NCI-H187 (cell line): ENCODE measurements at places on chromosomes 13 and 19.
A peak's percentile ranks its signal among the peaks of the same experiment; 100 is the strongest.

- DNase-seq, result no peak
These were observed 2.3 kb downstream of the DDX39A start for GRCh38 chr19:14416817-14417231.

DNA sequence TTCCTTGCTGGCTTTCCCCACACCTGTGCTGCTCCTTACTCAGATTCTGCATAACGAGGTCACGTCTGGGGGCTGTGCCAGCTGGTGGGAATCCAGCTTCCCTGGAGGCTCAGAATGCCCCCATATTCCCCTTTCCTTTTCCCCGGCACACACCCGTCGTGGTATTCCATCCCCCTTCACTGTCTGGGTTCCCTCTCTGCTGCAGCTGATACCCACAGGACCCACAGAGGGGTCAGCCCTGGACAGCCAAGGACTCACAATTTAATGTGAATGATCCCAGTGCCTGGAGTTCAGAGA, 4.2 kb upstream of the MYH14 start:
- DNase-seq, result no peak

GRCh38 chr13:97387890-97388289, 46.1 kb upstream of the RAP2A start:
- DNase-seq, result no peak

- peak; percentile 13 for DNase-seq
These were observed 32.8 kb downstream of the TMEM161A start for GRCh38 chr19:19105365-19106055.

DNA sequence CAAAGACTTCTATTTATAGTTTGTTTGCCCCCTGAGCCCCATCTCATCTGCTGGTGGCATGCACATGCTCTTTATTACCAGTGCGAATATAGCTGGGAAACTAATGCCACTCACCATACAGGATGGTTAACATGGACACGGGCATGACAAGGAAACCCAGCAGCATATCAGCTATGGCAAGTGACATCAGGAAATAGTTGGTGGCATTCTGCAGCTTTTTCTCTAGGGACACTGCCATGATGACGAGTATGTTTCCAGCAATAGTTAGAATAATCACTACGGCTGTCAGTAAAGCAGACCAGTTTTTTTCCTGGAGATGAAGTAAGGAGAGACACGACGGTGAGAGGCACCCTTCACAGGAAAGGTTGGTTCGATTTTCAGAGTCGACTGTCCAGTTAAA, 1.5 kb downstream of the HTR2A start:
- DNase-seq, result no peak

DNA sequence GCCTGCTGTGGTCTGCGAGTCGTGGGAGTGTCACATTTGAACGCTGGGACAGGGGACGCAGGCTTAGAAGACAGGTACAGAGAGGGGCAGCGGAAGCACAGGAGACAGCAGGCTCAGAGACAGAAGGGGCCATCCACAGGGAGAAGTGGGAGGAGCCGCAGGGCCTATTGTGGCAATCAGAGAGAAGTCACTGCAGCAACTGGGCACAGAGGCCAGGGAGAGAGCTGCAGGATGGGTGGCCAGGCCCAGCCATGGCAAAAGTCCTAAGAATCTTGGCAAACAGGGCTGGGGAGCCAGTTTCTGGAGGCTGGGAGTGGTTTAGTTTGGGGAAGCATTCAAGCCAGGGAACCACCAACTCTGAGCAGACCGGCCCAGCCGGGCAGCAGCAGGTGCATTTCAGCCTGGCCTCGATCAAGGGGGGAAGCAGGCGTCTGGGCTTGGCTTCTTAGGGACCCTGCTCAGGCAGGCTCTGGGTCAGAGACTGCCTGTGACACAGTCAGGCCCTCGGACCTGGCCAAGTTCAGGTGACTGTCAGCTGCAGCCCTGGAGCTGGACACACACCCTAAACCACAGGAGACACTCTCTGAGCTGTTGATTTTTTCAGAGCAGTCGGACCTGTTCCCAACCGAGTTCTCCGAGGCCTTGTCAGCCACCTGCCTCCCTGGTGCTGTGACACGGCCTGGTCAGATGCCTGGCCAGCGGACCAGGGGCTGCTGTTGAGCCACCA, 11.8 kb downstream of the SH3GL1 start:
- no peak for DNase-seq

GRCh38 chr13:79647533-79647932, 166.6 kb downstream of the NDFIP2 start:
- DNase-seq, result no peak

- DNase-seq, result no peak
These were observed 13.1 kb upstream of the NOTCH3 start for GRCh38 chr19:15213715-15214381.

DNA sequence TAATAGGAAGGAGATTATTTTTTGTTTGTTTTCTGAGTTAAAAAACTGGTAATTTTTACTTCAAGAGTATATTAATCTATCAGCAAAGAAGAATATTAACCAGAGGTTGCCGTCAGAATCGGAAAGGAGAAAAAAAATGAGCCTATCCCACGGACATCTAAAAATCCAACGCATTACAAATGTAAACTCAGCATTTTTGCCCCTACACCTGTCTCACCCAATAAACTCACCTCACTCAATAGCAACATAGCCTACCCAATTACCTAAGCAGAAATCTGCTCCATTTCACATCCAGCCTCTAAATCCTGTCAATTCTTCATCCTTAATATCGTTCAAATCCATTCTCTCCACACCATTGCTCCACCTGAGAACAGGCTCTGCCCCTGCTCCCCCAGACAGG, 10.4 kb upstream of the DIAPH3 start:
- no peak for DNase-seq

- no peak for DNase-seq
These were observed 13.4 kb downstream of the MEIS3 start for GRCh38 chr19:47405854-47406417.

- DNase-seq, result no peak
These were observed 417.8 kb upstream of the DACH1 start for GRCh38 chr13:72284791-72285190.

GRCh38 chr19:38130399-38130798, 93.6 kb downstream of the DPF1 start:
- DNase-seq, result no peak

DNA sequence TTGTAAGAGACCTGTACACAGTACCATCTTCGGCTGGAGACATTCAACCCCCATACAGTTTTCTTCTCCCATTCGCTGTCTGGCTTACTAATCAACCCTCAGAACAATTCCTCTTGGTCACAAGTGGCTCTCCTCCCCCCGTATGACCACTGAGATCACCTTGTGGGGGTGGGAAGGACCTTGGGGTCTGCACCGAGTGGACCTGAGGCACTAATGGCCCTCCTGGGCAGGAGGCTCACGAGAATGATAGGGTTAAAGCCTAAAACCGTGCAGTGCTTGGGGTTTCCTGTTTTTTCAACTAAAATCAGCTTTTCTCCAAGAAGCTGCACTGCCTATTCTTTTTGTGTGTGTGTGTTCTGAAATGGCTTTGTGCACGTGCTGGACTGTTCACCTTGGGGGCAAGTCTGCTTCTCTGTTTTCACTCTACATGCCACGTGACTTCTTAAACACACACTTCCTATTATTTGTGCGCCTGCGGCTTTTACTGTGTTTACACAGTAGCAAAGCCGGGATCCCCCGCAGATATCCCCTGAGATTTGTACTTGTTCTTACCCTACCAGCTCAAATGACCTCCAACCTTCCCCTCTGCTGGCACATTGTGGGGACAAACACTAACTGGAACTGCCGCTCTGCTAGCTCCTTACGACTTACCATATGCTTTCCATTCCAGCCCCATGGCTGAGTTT, 12.3 kb downstream of the RBM26 start:
- DNase-seq, result peak; percentile 93

- DNase-seq, result no peak
These were observed 9.4 kb downstream of the RFPL4AL1 start for GRCh38 chr19:55778331-55778730.

- DNase-seq, result no peak
These were observed 14.6 kb downstream of the VSIG10L start for GRCh38 chr19:51327066-51328001.

DNA sequence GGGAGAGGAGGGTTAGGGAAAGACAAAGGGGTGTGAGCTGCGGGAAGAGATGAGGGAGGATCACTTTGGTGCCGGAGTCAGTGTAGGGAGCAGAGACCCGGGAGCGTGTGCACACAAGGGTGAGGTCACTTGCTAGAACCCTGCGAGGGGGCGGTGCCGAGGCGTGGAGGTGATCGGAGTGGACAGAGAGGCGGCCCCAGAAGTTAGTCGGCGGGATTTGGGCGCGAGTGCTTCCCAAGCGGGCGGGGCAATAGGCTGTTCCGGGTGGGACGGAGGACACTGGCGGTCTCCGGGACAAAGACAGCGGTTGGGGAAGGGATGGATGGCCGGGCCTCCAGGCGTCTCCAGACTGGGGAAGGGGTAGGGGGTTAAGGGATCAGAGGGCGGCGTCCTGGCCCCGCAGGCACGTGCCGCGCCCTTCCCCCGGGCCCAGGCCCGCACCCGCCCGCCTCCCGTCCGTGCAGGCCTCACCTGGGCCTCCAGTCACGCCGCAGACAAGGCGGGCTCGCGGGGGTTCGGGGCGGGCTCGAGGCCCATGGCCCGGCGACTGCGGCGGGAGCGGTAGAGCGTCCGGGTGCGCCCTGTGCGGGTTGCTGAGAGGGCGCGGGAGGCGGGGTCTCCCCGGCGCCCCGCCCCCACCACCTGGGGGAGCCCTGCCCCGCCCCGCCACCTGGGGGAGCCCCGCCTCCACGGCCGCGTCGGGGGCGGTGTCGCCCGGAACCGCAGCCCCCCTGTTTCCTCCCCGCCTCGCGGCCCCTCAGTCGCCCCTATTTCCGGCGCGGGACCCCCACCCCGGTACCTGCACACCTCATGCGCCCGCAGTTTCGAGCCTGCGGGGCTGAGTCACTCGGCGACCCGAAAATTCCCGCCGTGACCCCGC, at the start of gene LPAR2:
TSS of gene LPAR2 (minus strand) at position 600 of the 880 bp plus-strand sequence. CDS start 945 bp downstream, outside the sequence.
- no peak for DNase-seq

DNA sequence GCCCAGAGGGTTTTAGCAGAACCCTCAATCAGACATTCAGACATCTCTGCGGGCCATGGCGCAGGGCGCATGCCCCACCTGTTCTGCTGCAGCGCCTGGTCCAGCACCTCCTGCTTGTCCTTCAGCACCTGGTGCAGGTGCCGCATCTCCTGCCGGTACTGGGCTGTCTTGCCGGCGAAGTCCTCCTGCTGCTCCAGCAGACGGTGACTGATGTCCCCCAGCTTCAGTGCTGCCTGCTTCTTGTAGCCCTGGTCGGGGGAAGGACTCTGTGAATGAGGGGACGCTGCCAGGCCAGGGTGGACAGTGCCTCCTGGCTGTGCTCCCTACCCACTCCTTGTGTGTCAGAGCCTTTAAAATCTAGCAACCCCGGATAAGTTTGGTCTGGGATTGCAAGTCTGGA, 12.2 kb upstream of the SLC7A9 start:
- DNase-seq, result no peak

- no peak for DNase-seq
These were observed 31.2 kb downstream of the CYP4F2 start for GRCh38 chr19:15866636-15867035.

DNA sequence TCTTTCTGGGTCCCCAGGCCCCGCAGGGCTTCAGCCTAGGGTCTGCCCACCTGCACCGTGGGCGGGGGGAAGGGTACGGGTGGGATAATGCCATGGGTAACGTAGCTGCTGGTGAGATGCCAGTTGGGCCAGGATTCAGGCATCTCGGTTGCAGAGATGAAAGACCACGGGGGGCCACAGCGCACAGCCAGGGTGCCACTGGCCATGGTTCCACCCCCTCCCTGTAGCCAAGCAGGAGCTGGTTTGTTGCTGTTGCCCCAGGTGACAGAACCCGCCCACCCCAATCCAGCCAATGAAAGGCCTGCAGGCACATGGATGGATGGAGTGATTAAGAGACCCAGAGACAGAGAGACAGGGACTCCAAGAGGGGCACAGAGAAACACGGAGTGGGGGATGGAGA, 1.0 kb upstream of the CGB7 start:
- DNase-seq, result no peak

- no peak for DNase-seq
These were observed 1499.7 kb upstream of the SLC10A2 start for GRCh38 chr13:104565888-104566287.

DNA sequence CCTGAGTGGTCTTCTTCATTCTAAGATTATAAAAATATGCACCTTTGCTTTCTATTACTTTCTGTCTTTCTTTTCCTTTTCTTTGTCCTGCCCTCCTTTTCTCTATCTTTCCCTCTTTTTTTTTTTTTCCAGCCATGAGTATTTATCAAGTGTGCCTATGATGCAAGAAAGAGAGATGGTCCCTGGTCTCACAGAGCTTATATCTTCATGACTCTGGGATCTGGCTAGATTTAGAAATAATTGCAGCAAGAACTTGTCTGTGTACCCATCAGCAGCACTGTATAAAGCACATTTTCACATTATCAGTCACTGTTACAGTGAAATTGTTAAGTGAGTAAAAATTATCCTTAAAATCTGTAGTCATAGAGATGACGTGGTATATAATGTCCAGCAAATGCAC, 31.6 kb upstream of the GAS6 start:
- DNase-seq, result no peak

DNA sequence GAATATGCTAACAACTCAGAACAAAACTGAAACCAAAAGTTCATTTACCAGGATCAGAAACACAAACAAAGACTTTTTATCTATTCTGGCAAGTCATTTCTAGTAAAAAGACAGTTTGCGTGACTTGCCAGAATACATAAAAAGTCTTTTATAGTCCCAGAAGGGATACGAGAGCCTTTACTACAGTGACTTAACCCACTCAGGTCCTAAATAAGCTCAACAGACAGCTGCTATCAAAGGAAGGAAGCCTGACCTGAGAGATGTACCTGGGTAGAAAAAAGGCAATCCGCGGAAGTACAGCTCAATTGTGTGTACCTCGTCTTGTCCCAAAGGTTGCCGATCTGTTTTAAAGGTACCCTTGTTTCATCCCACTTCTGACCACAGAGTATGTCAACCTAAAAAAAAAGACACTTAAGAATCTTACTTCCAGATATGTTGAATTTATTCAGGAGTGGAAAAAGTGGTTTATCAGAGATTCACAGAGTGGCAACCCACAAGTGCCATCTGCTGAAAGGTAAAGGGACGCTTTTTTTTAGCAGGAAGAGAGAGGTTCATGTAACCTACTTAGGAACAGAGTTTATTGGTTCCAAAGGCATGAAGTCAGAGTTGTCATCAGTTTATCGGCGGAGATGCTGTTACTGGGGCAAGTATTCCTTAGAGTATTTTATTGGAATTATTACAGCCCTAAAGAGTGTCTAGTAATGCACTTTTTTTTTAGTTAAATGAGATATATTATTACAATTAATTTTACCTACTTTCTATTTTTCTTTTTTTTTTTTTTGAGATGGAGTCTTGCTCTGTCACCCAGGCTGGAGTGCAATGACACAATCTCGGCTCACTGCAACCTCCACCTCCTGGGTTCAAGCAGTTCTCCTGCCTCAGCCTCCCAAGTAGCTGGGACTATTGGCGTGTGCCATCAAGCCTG, 69.7 kb upstream of the C1QTNF9B start:
- DNase-seq, result no peak

- no peak for DNase-seq
These were observed 1414.6 kb upstream of the MIR17HG start for GRCh38 chr13:89932902-89933301.

DNA sequence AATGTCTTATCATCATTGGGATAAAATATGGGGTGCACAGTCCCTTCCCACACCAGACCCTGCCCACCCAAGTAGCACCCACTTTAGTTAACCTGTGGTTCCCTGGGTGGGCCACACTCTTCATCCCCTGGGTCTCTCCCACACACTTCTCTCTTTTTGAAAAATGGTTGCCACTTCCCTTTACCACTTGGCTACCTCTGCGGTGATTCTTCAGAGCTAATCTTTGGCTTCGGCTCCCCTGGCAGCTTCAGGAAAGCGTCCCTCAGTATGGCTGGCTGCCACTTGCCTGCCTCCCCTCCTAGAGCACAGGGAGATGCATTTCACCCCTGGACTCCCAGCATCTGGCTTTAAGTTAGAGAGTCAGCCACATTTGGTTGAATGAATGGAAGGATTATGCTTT, 18.2 kb downstream of the CCNA1 start:
- no peak for DNase-seq
